ENCODE measurements at places on chromosomes 6 and 20.

GRCh38 chr6:21204951-21205350 is 388.6 kb upstream of the SOX4 start:
- no peak for DNase-seq

GRCh38 chr6:87623248-87623647 is 33.3 kb downstream of the ORC3 start:
- DNase-seq = no peak

DNA sequence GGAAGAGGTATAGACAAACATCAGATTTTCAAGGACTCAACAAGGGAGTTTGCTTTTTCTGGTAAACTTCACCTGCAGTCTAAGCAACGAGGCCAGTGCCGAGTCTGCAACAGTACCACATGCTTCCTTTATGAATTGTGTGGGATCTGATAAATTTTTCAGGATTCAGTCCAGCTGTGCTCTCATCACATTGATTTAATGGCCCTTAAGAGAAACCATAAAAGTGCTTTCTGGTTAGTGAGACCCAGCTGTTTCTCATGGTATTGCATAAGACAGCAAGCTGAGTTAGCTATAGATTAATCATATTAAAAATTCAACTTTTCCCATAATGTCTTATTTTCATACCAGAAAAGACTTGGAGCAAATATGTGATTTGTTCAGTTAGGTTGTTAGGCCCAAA is 291.4 kb downstream of the CENPW start:
- no peak for DNase-seq

DNA sequence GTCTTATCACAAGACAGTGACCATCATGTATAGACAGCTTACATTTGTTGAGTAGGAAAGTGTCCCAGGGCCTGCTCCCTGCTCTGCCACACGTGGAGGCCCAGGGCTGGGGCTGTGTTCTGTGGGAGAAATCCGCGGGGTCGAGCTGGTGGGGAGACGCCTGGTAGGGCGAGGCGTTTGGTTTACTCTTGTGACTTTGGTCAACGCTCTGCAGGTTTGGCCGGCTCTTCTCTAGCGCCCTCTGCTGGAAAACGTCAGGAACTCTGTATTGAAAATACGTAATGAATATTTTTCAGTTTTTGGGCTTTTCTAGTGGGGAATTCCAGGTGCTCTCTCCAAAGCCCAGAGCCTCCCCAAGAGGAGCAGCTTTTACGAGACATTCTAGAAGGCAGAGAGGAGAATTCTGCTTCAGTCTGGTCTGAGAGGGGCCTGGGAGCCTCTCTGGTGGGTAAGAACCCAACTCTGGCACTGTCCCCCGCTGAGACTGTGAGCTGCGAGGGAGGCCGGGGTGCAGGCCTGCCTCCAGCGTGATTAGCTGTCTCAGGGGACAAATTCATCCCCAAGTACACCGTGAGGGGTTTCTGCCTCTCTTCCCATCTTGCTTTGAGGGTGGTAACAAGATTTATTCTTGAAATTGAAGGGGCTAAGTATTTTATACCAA is 112.6 kb upstream of the RALGAPA2 start:
- DNase-seq = peak; percentile 26

DNA sequence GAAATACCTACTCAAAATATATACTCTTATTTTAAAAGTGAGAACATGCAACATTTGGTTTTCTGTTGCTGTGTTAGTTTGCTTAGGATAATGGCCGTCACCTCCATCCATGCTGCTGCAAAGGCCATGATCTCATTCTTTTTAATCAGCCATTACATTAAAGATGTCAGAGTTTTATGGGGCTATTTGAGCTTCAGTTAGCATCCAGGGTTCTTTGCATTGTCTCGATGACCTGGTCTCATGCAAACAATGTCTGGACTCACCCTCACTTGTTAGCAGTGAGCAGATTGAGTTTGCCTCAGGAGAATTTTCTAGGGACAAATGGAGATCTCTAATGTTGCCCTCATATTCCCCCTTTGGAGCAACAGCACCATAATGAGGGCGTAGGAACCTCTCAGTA is 458.7 kb upstream of the AGPAT4 start:
- no peak for DNase-seq

GRCh38 chr20:35992713-35993335 is 24.4 kb downstream of the CNBD2 start:
- peak; percentile 9 for DNase-seq

GRCh38 chr6:146679386-146679785 is 80.6 kb downstream of the ADGB start:
- no peak for DNase-seq

DNA sequence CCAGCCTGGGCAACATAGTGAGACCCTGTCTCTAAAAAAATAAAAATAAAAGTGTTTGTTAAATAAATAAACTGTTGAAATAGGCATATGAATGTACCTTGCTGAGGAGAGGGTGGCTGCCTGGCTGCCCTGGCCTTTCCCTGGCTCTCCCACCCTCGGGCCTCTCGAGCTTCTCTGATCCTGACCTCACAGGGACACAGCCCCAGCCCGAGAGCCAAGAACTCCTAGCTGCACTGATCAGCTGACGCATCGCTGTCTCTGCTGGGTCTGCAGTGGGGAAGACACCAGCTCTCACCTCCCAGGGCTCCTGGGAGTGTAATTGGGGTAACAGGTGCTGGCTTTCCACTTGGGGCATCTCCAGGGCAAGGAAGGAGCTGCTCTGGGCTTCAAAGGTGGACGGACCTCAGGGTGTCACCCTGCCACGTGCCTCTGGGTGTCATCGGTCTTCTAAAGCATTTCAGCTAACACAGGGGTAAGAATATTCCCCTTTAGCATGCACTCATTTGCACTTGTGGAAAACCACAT is 6.9 kb downstream of the TCF15 start:
- no peak for DNase-seq

GRCh38 chr20:19495905-19496703 is 262.0 kb upstream of the RIN2 start:
- DNase-seq = no peak

- no peak for DNase-seq
These were observed 181.6 kb upstream of the SYNCRIP start for GRCh38 chr6:85824329-85824728.

DNA sequence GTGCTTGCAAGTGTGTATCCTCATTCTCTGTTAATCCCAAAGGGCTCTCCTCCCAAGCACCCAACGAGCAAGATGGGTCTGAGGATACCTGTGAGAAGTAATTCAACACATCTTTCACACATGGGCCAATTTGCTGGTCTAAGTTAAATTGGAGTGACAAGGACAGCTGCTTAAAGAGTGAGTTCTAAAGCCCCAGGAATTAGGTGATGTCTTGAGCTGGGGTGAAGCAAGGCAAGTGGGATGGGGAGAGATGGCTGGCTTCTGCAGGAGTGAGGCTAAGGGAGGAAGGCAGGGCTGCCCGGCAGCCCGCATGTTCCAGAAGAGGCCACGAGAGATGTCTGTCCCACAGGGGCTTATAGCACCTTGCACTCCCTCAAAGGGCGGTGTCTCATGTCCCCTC is 288.5 kb downstream of the CDH26 start:
- no peak for DNase-seq

DNA sequence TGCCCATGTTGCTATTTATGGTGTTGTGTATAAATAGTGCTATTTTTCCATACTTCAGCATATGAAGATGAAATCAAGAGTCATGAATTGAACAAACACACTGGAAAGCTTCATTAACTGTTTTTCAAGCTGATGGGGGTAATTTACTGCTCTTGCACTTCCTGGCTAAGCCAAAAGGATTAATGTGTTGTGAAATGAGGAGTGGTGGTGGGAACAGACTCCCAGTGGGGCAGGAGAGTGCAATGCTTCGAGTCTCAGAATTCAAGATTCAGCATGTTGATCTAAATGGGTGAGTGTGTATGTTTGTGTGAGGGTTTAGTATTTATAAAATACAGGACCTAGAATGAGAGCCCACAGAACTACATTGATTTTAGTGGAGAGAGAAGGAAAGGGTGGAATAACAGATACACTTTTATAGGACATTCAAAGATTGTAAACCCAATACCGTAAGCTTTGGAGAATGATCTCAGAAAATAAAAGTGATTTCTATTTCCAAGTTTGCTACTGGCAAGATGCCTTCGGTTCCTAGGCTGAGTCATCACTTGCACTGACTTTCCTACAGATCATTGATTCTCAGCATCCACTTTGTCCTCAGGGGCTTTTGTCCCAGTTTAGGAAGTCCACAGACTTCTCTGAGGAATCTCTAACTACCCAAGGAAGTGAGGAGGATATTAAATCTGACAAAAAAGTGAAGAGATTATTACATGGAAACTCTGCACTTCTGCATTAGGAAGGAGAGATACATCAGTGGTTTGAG is 303.6 kb downstream of the TRDN start:
- no peak for DNase-seq

Data from stimulated activated CD4-positive, alpha-beta T cell treated with anti-CD3 and anti-CD28 coated beads, Interleukin-12 subunit alpha, Interleukin-12 subunit beta, amount 100 ng/mL, for 4 hours (primary cell).